ENCODE measurements at places on chromosomes 2 and 18.

DNA sequence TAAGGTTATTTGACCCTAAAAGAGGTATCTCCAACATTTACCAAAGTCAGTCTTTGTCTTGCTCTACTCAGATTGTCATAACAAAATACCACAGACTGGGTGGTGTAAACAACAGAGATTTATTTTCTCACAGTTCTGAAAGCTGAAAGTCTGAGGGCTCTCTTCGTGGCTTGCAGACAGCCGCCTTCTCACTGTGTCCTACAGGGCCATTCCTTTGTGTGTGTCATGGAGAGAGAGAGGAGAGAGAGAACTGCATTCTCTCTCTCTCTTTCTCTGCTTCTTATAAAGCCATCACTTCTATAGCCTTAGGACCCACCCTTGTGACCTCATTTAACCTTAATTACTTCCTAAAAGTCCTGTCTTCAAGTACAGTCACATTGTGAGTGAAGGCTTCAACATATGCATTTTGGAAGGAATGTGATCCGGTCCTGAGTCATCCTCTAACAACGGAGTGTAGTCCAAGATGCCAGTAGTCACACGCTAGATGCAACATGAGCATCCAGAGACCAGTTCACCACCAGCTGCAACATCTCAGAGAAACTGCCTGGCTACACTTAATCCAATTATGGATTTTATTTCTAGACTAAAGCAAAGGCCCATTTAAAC lies 130.2 kb downstream of the CD226 start:
- DNase-seq = peak; percentile 46

DNA sequence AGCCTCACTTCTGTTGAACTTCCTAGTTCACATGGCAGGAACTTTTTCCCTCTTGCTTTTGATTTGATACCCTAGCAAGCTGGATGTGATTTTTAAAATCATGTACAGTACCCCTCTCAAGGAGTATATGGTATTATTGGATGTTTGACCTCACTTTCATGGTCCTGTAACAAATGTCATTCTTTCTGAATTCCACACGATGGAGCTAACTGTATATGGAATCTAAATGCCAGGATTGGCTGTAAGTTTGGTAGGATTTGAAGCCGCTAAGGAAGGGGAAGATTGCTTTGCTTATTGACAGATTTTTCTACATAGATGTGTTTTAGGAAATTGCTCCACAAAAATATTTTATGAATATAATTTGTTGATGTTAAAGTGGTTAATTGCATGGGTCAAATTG lies 18.3 kb downstream of the MAIP1 start:
- peak; percentile 70 for DNase-seq

- DNase-seq = no peak
Measured at GRCh38 chr18:50282521-50283335, 1.4 kb upstream of the MBD1 start.

GRCh38 chr2:135099802-135100483 lies 47.9 kb downstream of the RAB3GAP1 start:
- DNase-seq = no peak

DNA sequence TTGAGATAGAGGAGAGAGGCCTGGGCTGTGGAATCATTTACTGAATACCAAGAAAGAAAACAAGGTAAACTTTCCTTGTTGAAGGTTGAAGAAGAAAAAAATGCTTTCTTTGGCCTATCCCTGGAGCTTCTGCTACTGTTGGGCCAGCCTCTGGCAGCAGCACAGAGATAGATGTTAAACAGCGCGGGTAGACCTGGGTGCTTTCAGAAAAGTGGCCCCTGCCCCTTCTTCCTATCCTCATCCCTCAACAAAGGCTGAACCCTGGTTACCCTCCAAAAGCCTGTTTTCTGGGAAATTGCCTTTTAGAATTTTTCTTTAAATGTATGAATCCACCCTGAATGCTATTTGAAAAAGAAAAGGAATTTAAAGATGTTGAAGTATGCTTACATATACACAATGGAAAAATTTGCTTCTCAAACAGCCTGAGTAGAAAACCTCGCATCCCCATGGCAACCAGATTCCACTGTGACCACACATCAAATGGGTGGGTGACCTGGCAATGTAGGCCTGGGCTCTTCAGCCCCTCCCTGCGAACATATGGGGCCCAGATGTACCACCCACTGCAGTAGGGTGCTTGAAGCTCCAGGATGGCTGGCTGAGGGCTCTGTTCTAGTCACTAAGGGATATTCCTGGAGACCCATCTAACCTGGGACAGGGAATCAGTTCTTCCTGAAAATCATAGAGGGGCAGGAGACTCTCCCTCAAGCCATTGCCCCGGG lies 23.4 kb upstream of the CHRNA1 start:
- no peak for DNase-seq

DNA sequence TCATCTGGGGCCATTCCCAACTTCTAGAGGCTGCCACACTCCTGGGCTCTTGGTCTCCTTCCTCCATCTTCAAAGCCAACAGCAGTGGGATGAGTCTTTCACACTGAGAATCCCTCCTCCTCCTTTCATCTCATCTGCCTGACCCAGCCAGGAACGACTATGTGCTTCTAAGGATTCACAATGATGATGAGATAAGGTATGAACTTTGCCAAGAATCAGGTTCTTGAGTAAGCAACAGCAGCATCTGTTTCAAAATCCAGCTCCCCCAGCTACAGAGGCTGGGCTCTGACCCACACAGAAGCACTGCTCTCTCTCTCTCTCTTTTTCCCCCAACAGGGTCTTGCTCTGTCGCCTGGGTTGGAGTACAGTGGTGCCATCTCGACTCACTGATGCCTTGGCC lies 46.4 kb downstream of the TIMM21 start:
- no peak for DNase-seq

GRCh38 chr2:14583802-14584201 lies 48.7 kb upstream of the LRATD1 start:
- DNase-seq = no peak

GRCh38 chr2:205914213-205915129 lies 171.5 kb downstream of the INO80D start:
- no peak for DNase-seq

GRCh38 chr2:216522892-216523502 lies 24.4 kb downstream of the RPL37A start:
- DNase-seq = no peak

- DNase-seq = peak; percentile 61
Measured at GRCh38 chr2:213246497-213247281, 37.6 kb upstream of the SPAG16 start.

DNA sequence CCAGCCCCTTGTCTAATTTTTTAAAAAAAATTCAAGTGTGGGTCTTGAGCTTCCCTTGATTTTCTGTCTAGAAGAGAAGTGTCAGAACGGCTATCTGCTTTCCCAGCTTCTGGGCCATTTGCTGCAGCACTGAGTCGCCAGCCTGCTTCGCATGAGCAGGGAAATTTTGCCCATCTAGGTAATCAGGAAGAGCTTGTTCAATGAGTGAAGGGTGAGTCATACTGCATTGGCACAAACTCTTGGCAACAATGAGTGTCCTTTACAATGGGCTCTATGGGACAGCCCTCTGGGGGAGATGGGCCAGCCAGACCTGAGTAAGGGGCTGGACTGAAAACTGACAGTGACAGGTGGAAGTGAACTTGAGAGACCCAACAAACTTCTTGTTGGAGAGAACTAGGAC lies 2.4 kb upstream of the RNF144A start:
- peak; percentile 76 for DNase-seq

DNA sequence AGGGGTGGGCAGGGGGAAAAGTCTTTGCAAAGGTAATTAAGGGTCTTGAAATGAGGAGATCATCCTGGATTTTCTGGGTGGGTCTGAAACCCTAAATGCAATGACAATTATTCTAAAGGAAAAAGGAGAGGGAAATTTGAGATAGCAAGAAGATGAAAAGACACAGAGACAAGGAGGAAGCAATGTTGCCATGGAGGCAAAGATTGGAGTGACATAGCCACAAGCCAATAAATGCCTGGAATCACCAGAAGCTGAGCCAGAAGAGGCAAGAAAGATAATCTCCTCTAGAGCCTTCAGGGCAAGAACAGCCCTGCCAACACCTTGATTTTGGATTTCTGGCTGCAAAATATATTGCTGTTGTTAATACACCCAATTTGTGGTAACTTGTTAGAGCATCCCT lies 1246.3 kb upstream of the PIK3C3 start:
- no peak for DNase-seq

Data from RKO (cell line).